PC-9 (cell line): ENCODE measurements at places on chromosomes 13 and 19.

- peak overlapping the region; percentile 20; the same call in 1 of the 2 replicates for H3K4me3 ChIP-seq
- H3K4me1 ChIP-seq = peaks cover 36% of the 10 kb centered on the region
- H3K27me3 ChIP-seq = no peaks in the 10 kb centered on the region
Observed at GRCh38 chr13:45219938-45220375, 19.1 kb upstream of the KCTD4 start.

- H3K4me1 ChIP-seq = no peaks in the 10 kb centered on the region
- H3K4me3 ChIP-seq = no peak overlapping the region
- no peak for DNase-seq
- H3K36me3 ChIP-seq = no peaks in the 10 kb centered on the region
Observed at GRCh38 chr13:63999614-64000305, 2584.1 kb upstream of the PCDH20 start.

DNA sequence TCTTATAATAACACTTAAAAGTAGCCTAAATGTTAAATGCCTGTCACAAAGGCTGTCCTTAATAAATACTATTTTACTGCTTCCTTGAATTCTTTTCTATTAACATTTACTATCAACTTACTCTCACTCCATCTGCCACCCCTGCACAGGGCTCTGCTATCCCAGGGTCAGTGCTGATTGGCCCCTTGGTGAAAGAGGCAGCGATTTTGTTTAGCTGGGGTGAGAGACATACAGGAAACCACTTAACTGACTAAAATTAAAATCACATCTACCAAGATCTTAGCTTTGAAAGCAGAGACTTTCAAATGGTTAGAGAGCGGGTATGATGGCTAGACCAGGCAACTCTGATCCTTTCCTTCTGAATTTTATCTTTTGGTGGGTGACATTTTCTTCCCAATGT is 149.9 kb upstream of the HTR2A start:
- H3K27ac ChIP-seq = no peak overlapping the region
- no peak overlapping the region for H3K4me3 ChIP-seq
- H3K4me1 ChIP-seq = no peaks in the 10 kb centered on the region
- no peaks in the 10 kb centered on the region for H3K36me3 ChIP-seq

GRCh38 chr13:26528527-26528926 is 29.0 kb upstream of the WASF3 start:
- no peak overlapping the region for H3K27ac ChIP-seq
- DNase-seq = no peak
- H3K4me3 ChIP-seq = no peak overlapping the region
- no peaks in the 10 kb centered on the region for H3K36me3 ChIP-seq
- no peaks in the 10 kb centered on the region for H3K4me1 ChIP-seq

DNA sequence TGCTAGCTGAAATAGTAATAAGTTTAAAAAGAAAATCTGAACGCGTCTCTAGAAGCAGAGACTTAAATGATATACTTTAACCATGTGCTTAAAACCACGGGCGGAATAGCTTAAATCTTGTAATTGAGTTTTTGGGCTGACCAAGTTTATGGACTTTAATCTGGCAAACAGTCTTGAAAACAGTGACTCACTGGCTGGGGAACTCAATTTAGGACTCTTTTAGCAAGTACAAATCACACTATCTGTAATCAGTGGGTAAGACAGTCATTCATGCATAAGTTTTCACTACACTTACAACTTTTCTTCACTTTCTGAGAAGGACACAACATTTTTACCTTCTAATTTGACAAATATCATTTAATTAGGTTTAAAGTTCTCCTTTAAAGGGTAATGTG is 26.8 kb downstream of the ZNF627 start:
- peaks cover under 1% of the 10 kb centered on the region; the same call in 1 of the 2 replicates for H3K27me3 ChIP-seq
- DNase-seq = no peak
- H3K27ac ChIP-seq = no peak overlapping the region
- H3K36me3 ChIP-seq = peaks cover 17% of the 10 kb centered on the region
- no peak overlapping the region for H3K4me3 ChIP-seq

DNA sequence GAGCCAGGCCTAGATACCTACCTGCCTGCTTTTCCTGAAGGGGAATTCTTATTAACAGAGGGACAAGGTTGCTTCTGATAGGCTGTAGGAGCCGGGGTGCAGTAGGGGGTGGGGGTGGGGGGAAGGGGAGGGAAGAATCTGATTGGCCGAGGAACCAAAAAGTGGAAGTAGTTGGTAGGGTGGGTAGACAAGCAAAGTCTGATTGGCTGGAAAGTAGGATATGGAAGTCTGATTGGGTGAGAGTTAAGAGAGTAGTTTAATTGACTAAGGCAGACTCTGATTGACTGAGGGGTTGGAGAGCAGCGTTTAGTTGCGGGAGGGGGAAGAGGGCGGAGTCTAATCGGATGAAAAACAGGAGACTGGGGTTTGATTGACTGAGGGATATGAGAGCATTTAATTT is 9.4 kb upstream of the CYP4F22 start:
- H3K36me3 ChIP-seq = no peaks in the 10 kb centered on the region
- H3K4me1 ChIP-seq = no peaks in the 10 kb centered on the region
- no peak overlapping the region for H3K27ac ChIP-seq
- H3K4me3 ChIP-seq = no peak overlapping the region
- no peak for DNase-seq

DNA sequence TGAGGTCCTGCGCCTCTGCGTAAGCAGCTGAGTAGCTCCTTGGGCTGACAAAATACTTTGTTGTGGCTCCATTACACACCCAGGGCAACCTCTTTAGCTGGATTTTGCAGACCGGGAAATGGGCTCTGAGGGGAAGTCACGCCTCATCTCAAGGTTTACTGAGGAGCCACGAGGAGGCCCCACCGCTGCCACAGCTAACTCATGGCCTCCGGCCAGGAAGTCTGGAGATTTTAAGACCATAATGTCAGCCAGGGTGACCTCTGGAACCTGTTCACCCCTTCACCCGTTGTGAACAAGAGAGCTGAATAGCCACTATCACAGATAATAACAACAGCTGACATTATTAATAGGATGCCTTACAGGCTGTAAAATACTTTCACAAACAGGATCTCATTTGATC is 351.3 kb upstream of the TMTC4 start:
- DNase-seq = no peak
- no peak overlapping the region for H3K4me3 ChIP-seq
- peak overlapping the region; percentile 27 for H3K27ac ChIP-seq
- no peaks in the 10 kb centered on the region for H3K36me3 ChIP-seq
- H3K4me1 ChIP-seq = peaks cover 30% of the 10 kb centered on the region

DNA sequence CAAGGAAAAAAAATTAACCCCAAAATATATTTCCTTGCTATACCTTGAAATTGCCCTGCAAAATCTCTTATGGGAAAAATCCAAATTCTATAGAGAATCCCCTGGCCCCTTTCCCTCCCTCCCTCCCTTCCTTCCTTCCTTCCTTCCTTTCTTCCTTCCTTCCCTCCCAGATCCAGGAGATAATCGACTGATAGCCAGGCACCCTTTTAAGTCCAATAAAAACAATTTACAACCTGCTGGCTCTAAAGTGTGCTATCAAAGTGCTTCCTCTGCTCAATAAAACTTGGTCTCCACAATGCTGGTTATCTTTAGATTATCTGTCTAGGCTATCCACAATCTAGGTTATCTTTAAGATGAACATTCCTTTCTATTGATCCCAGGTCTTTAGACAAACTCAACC is 83.1 kb upstream of the TUBA3C start:
- no peak overlapping the region for H3K4me3 ChIP-seq
- no peaks in the 10 kb centered on the region for H3K4me1 ChIP-seq
- DNase-seq = no peak

- no peaks in the 10 kb centered on the region for H3K4me1 ChIP-seq
- H3K36me3 ChIP-seq = peaks cover 51% of the 10 kb centered on the region
- H3K27me3 ChIP-seq = no peaks in the 10 kb centered on the region
- peak; percentile 85 for DNase-seq
Observed at GRCh38 chr19:11018763-11019162, 57.9 kb downstream of the SMARCA4 start.

- H3K4me3 ChIP-seq = peak overlapping the region; percentile 49; the same call in 1 of the 2 replicates
- no peak overlapping the region for H3K27ac ChIP-seq
- peak; percentile 51 for DNase-seq
Observed at GRCh38 chr19:952680-953444, 27.0 kb downstream of the ARID3A start.

- no peak overlapping the region for H3K4me3 ChIP-seq
- H3K36me3 ChIP-seq = no peaks in the 10 kb centered on the region
- DNase-seq = no peak
- H3K27ac ChIP-seq = no peak overlapping the region
- H3K27me3 ChIP-seq = peaks cover 33% of the 10 kb centered on the region
Observed at GRCh38 chr19:8609279-8610040, 1.1 kb downstream of the ADAMTS10 start.

DNA sequence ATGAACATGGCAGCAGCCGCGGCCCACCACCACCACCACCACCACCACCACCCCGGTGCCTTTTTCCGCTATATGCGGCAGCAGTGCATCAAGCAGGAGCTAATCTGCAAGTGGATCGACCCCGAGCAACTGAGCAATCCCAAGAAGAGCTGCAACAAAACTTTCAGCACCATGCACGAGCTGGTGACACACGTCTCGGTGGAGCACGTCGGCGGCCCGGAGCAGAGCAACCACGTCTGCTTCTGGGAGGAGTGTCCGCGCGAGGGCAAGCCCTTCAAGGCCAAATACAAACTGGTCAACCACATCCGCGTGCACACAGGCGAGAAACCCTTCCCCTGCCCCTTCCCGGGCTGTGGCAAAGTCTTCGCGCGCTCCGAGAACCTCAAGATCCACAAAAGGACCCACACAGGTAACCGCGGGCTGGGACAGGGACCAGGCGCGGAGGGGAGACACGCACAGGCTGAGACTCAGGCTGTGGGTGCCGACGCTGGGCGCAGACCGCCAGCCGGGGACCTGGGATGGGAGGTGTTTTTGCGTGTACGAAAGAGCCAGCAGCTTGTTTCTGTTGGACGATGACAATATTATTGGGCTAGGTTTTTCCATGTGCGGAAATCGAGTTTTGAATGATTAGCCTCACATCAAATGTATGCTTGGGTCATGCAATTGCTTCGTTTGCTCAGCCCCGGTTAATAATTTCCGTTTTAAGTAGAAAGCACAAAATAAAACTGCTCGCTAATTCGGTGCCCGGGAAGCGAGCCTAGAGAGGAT is 1.3 kb downstream of the ZIC2 start:
- peak overlapping the region; percentile 98 for H3K4me3 ChIP-seq
- H3K36me3 ChIP-seq = 0 out of 2 replicates have a peak, but pooled peaks cover 8% of the 10 kb centered on the region
- no peaks in the 10 kb centered on the region for H3K27me3 ChIP-seq
- H3K27ac ChIP-seq = no peak overlapping the region
- DNase-seq = no peak
